Central memory CD8-positive, alpha-beta T cell (primary cell): ENCODE measurements at places on chromosomes 13 and 19.

DNA sequence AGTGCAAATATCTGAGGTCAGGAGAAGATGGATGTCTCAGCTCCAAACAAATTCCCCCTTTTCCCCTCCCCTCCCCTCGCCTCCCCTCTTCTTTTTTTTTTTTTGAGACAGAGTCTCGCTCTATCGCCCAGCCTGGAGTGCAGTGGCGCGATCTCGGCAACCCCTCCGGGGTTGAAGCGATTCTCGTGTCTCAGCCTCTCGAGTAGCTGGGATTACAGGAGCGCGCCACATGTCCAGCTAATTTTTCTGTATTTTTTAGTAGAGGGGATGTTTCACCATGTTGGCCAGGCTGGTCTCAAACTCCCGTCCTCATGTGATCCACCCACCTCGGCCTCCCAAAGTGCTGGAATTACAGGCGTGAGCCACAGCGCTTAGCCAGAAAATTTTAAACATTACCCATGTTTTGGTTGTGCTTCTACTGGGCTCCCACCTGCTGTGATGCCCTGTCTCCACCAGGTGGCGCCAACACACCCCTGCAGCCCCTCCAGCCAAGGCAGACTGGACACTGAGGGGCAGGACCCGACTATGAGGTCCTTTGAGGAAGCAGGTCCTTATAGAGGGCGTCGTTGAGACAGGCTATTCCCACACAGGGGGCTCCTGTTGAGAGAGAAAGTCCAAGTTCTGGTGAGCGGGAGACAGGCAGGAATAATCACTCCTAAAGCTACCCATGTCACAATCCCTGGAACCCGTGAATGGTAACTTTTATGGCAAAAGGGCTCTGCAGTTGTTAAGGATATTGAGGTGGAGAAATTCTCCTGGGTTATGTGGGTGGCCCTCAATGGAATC, 6.3 kb downstream of the ERICH4 start:
- H3K36me3 ChIP-seq = peaks cover 6% of the 10 kb centered on the region
- DNase-seq = peak; percentile 65
- H3K27me3 ChIP-seq = peaks cover 36% of the 10 kb centered on the region
- H3K27ac ChIP-seq = no peak overlapping the region
- H3K4me3 ChIP-seq = peak overlapping the region; percentile 58

GRCh38 chr19:1266916-1267476, 2.1 kb upstream of the CIRBP start:
- no peaks in the 10 kb centered on the region for H3K27me3 ChIP-seq
- H3K4me3 ChIP-seq = peak overlapping the region; percentile 82
- H3K27ac ChIP-seq = peak overlapping the region; percentile 95
- H3K4me1 ChIP-seq = peaks cover 71% of the 10 kb centered on the region

DNA sequence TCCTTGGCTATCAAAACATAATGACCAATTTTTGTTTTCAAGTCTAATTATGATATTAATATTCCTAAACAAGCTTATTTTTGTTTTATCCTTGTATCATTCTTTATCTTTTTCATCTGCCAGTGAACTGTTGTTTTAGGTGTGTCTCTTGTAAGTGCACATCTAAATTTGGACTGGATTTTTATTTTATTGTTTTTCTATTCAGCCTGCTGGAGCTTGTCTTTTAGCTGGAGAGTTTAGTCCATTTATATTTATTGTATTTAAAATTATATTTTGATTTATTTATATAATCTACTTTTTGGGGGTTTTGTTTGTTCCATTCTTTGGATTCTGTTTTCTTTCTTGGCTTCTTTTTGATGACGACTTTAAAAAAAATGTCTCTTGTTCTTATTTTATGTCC, 159.0 kb downstream of the PCCA start:
- H3K36me3 ChIP-seq = no peaks in the 10 kb centered on the region
- H3K4me1 ChIP-seq = no peaks in the 10 kb centered on the region
- DNase-seq = no peak
- H3K4me3 ChIP-seq = no peak overlapping the region
- H3K27me3 ChIP-seq = no peaks in the 10 kb centered on the region

DNA sequence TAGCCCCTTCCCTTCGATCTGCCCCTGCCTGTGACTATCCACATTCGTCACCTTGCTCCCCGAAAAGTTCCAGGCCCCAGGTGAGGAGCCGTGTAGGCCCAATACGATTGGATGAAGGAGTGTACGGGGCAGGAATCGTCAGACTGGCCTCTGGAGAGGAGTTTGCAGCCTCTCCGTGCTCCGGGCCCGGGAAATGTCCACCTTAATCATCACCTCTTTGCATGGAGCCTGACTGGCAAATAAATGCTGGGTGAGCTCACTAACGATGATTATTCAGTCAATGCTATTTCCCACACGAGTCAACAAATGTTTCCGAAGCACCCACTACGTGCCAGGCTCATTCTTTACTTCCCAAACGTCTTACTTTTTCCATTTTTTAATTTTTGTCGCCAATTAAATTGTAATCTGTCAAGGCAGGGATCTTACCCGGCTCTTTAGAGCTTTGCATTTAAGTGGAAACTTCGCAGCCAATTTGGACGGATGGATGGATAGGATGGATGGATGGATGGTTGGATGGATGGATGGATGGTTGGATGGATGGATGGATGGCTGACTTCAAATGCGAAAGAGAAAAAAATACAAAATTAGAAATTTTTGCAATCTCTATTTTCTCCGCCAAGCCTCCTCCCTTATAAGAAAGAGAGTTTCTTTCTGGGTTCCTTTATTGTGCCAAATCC, 45.8 kb downstream of the TGDS start:
- H3K27ac ChIP-seq = peak overlapping the region; percentile 98
- H3K4me1 ChIP-seq = peaks cover 24% of the 10 kb centered on the region
- DNase-seq = no peak
- H3K4me3 ChIP-seq = peak overlapping the region; percentile 84

DNA sequence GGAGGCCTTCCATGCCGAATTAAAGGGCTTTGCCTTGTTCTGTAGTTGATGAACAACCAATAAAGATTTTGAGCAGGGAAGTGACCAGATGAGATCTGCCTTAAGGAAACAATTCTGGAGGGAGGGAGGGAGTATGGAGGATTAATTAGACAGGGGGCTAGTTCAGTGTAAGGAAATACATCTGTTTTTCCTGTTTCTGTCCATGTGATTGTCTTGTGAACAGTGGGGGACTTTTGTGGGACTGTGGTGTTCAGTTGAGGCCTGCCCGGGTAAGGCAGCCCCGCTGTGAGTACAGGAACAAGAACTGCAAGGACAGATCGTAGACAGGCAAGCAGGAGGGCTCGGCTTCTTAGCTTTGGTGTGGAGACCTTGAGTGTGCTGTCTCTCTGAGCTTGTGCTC, 59.0 kb downstream of the DGKH start:
- H3K27me3 ChIP-seq = no peaks in the 10 kb centered on the region
- no peak overlapping the region for H3K4me3 ChIP-seq
- H3K4me1 ChIP-seq = peaks cover 12% of the 10 kb centered on the region
- DNase-seq = no peak
- H3K27ac ChIP-seq = peak overlapping the region; percentile 50
- H3K36me3 ChIP-seq = peaks cover 2% of the 10 kb centered on the region

DNA sequence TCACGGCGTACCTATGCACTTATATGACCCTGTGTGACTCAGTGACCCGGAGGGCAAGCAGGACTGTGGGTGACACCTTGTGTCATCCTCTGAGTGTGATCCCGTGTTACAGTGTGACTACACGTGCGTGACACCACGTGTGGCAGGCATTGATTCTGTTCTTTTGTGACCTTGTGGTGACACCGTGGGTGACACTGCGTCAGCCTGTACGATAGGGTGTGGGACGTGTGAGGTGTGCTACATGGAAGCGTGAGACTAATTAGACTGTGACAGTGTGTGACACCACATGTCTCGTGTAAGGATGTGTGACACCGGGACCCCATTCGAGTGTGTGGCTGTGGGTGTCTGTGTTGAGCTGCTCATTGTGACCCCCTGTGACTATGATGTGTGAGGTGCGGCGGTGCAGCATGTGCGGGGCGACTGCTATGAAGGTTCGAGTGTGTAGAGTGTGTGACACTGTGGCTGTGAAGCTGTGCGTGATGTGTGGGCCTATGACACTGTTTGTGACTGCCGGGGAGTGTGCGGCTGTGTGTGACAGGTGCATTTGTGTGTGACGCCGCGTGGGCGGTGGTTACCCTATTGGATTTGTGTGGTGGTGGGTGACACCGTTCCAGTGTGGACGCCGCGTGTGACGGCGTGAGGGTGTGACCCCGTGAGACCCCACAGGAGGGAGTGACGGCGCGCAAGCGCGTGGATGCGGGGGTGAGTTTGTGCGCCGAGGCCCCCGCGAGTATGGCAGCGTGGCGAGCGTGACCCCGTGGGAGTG, 399 bp upstream of the SPTBN4 start:
- H3K36me3 ChIP-seq = peaks cover 24% of the 10 kb centered on the region
- H3K4me1 ChIP-seq = peaks cover 32% of the 10 kb centered on the region
- peaks cover 20% of the 10 kb centered on the region for H3K27me3 ChIP-seq
- H3K27ac ChIP-seq = peak overlapping the region; percentile 96

DNA sequence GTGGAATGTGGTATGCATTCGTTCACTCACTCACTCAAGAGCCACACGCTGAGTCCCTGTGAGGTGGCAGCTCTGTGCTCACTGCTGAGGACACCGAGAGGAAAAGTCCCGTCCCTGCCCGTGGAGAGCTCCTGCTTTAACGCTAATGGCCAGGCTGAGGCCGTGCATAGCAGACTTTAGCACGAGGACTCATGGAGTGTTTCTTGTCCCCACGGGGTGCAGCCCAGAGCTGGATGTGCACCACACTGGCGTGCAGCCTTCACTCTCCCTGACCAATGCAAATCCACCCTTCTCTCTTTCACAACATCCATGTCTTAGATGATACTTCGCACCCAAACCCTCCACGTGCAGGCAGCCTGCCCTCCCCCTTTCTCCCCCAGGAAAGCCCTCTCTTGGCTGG, 159.6 kb upstream of the ZNF536 start:
- H3K27me3 ChIP-seq = peaks cover 39% of the 10 kb centered on the region
- H3K36me3 ChIP-seq = no peaks in the 10 kb centered on the region
- H3K27ac ChIP-seq = no peak overlapping the region

DNA sequence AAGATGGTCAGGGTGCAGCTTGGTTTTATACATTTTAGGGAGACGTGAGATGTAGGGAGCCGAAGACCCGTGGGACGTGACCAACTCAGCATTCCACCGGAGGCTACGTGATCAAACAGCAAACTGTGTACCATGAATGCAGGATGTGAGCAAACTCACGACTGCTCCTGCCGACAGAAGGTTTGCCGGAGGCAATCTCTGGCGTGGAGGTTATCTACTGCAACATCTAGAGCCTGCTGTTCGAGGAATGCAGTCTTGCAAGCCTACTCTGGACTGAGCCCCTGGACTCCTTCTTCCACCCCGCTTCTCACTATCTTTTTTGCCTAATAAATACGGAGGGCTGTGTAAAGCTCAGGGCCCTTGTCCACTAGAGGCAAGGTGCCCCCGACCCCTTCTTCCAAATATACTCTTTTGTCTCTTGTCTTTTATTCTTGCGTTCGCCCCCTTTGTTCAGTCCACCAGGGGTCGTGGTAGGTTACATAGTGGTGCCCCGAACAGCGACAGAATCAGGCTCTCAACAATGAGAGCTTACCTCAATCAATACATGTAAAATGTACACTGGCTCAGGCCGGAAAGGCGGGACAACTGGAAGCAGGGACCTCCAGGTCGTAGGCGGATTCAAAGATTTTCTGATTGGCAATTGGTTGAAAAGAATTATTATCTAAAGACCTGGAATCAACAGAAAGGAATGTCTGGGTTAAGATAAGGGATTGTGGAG, 8.9 kb upstream of the OR1I1 start:
- H3K4me1 ChIP-seq = no peaks in the 10 kb centered on the region
- peaks cover 27% of the 10 kb centered on the region for H3K27me3 ChIP-seq
- H3K27ac ChIP-seq = no peak overlapping the region
- no peak overlapping the region for H3K4me3 ChIP-seq
- no peak for DNase-seq

- no peak for DNase-seq
- H3K27me3 ChIP-seq = peaks cover 51% of the 10 kb centered on the region
- H3K27ac ChIP-seq = no peak overlapping the region
- no peak overlapping the region for H3K4me3 ChIP-seq
- H3K36me3 ChIP-seq = no peaks in the 10 kb centered on the region
- no peaks in the 10 kb centered on the region for H3K4me1 ChIP-seq
Observed at GRCh38 chr13:31436478-31436877, 236.7 kb downstream of the B3GLCT start.

DNA sequence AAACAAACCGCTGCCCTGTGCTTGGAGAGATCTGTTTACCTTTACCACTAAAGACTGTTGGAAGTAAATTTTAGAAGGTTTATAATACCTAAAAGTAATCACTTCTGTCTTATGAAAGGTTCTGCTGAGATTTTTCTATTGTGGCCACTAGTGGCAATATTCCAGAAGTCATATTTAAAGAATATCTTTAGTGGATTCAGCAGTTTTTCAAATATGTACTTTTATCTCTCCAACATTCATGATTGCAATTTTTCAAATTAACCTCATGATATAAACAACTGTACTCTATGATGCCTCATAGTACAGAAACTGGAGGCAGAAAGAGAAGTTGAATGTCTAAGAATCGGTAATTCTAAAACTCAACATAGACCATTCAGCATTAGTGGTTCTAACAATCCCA, 53.2 kb upstream of the USPL1 start:
- DNase-seq = no peak
- H3K4me3 ChIP-seq = no peak overlapping the region

GRCh38 chr13:112734696-112735547, 45.1 kb downstream of the ATP11A start:
- H3K27ac ChIP-seq = no peak overlapping the region
- peaks cover 2% of the 10 kb centered on the region for H3K36me3 ChIP-seq
- no peaks in the 10 kb centered on the region for H3K27me3 ChIP-seq
- DNase-seq = no peak

DNA sequence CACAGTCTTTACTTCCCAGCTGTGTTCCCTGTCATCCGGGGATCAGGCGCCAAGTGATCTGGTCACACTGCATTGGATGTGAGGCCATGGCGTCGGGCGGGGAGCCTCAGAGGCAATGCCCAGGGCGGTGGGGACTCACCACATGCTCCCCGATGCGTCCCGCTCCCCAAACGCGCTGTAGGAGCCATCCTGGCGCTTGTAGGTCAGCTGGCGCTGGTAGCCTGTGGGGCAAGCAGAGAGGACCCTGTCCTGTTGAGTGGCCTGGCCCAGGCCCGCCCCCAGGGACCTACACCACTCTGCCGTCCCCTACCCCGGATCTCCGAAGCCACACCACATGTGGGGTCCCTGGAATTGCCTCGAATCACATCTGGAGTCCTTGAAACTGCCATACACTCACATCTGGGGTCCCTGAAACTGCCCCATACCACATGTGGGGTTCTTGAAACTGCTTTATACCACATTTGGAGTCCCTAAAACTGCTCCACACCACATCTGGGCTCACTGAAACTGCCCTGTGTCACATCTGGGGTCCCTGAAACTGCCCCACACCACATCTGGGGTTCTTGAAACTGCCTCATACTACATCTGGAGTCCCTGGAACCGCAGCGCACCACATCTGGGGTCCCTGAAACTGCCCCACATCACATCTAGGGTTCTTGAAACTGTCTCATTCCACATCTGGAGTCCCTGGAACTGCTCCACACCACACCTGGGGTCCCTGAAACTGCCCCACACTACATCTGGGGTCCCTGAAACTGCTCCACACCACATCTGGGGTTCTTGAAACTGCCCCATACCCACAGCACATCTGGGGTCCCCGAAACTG, 33.2 kb downstream of the F2RL3 start:
- H3K4me3 ChIP-seq = no peak overlapping the region
- no peak overlapping the region for H3K27ac ChIP-seq
- H3K27me3 ChIP-seq = peaks cover 34% of the 10 kb centered on the region
- DNase-seq = no peak
- H3K4me1 ChIP-seq = no peaks in the 10 kb centered on the region

- peak; percentile 37 for DNase-seq
- peaks cover 46% of the 10 kb centered on the region for H3K36me3 ChIP-seq
- H3K4me3 ChIP-seq = peak overlapping the region; percentile 96
- H3K27me3 ChIP-seq = no peaks in the 10 kb centered on the region
- H3K27ac ChIP-seq = peak overlapping the region; percentile 99
Observed at GRCh38 chr13:31160857-31161556, 697 bp downstream of the HSPH1 start.
